NCI-H1694 (cell line): ENCODE measurements at places on chromosomes 5 and 9.

GRCh38 chr9:69317894-69318293 is 7.1 kb upstream of the ENTREP1 start:
- no peak for DNase-seq

GRCh38 chr5:132260051-132260450 is 2.6 kb downstream of the PDLIM4 start:
- DNase-seq = no peak

GRCh38 chr5:154669402-154669801 is 85.8 kb upstream of the LARP1 start:
- no peak for DNase-seq

GRCh38 chr5:1380011-1380817 is 35.3 kb upstream of the CLPTM1L start:
- no peak for DNase-seq

- DNase-seq = no peak
These were observed 87.0 kb downstream of the ANGPTL2 start for GRCh38 chr9:127035423-127035822.

DNA sequence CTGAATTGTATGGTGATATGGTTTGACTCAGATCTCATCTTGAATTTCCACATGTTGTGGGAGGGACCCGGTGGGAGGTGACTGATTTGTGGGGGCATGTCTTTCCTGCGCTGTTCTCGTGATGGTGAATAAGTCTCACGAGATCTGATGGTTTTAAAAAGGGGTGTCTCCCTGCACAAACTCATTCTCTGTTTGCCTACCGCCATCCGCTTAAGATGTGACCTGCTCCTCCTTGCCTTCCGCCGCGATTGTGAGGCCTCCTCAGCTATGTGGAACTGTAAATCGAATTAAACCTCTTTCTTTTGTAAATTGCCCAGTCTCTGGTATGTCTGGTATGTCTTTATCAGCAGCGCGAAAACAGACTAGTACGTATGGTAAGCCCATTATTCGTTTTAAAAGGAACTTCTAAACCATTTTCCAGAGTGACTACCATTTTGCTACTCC is 48.7 kb downstream of the SLC36A1 start:
- DNase-seq = no peak

- no peak for DNase-seq
These were observed 5.4 kb upstream of the HMHB1 start for GRCh38 chr5:143806579-143806978.

- DNase-seq = no peak
These were observed 1.6 kb downstream of the FBXW11 start for GRCh38 chr5:172004824-172005237.

- no peak for DNase-seq
These were observed 33.5 kb downstream of the KCNMB1 start for GRCh38 chr5:170355601-170356098.

GRCh38 chr9:76004526-76004925 is 114.1 kb downstream of the PCSK5 start:
- DNase-seq = no peak

DNA sequence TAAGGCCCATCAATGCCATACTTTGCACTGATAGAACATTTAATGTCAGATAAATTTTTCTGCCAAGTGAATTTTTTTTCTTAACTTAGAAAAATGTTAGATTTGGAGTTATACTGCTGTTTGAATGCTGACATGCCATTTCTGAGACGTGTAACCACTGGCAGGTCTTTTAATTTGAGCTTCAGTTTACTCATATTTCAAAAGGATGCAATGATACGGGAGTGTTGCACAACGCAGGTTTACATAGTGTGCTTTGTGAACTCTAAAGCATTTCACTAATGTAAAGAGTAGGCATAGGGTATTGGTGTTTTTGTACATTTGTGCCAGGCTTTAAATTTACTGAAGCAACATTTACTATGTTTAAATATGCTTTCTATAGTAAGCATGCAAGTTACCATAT is 4.2 kb downstream of the ZBTB43 start:
- DNase-seq = no peak

DNA sequence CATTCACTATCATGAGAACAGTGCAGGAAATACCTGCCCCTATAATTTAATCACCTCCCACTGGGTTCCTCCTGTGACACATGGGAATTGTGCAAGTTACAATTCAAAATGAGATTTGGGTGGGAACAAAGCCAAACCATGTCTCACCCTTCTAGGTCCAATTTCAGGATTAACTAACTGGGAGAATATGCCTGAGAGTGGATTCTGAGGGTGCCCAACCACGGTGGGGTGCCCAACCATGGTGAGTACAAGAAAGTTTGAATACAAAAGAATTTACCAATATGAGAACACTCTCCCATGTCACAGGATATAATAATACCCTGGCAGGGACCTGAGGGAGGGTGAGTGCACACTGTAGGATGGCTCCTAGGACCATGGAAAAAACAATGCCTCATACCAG is 17.2 kb upstream of the GDA start:
- DNase-seq = no peak

GRCh38 chr5:154038707-154039457 is at the start of the genes FAM114A2 and MFAP3:
Gene FAM114A2 (minus strand): TSS chr5:154038910. CDS start chr5:154034953, 3,957 bp downstream.
Gene MFAP3 (plus strand): TSS chr5:154038967. CDS start chr5:154049723, 10,756 bp downstream.
- DNase-seq = peak; percentile 72

DNA sequence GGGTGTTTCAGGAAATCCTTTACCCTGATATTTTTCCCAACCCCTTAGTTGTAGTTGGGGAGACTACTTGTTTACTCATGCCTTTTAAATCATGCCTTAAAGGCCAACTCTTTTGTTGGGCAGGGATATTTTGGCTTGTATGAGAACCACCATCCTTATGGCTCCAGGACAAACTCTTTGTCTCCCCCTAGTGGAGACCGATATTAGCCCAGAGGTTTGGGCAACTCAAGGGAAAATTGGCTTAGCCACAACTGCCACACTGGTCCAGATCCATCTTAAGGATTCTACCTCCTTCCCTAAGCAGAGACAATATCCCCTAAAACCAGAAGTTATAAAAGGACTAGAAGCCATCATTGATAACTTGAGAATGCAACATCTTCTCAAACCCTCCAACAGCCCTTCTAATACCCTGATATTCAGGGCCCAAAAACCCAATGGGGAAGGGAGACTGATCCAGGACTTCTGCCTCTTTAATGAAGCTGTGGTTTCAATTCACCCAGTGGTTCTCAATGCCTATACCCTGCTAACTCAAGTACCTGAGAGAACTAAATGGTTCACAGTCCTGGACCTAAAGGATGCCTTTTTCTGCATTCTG is 100.9 kb upstream of the HCN1 start:
- DNase-seq = peak; percentile 8

GRCh38 chr5:143968071-143968878 is 156.3 kb downstream of the HMHB1 start:
- peak; percentile 43 for DNase-seq

DNA sequence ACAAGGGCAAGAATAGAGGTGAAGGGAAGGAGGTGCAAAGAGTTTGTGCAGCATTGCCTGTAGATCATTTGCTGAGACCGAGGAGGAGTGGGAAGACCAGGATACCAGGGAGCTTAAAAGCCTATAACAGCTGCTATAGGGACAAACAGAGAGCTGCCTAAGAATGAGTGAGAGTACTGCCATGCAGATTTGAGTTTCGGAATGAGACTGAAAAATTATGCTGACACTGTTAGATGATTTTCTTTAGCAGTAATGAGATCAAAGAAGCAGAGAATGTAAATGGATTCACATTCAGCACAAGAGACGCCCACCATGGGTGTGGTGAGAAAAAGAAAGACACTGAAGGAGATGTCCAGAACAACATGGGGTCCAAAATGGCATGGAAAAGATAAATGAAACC is 69.7 kb downstream of the EPB41L4A start:
- DNase-seq = no peak

DNA sequence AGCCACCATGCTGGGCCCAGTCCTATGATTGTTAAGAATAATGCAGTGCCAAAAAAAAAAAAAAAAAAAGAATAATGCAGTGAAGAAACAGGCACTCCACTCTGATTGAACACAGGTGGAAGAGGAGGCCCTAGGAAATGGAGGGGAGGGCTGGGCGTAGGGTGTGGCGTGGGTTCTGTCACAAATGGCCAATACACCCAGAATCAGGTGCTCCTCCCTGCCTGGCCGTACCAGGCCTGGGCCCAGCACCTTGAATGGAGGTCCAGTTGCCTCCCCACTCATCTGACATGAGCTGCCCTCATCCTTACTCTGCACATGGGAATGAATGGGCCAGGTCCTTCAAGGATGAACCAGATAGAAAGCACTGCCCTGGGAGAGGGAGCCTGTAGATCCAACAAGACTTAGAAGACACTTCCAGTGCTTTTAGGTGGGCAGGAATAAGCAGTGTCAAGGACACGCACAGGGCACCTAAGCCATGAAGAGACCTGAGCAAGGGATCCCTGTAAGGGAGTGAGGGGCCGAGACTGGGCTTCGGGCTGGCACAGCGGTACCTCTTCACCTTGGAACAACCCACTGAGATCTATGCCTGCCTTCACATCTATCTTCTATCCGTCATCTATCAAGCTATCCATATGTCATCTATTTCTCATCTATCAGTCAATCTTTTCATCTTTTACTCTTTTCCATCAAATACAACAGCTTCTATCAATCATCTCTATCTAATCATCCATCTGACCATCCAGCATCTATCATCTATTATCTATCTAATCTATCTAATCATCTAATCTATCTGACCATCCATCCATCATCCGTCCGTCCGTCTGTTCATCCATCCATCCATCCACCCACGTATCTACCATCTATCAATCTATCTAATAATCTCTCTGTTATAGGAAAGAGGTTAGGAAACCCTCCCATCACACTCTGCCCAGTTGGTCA is 15.9 kb downstream of the NINJ1 start:
- DNase-seq = no peak

- DNase-seq = no peak
These were observed 70.0 kb downstream of the SHB start for GRCh38 chr9:37998881-37999587.

DNA sequence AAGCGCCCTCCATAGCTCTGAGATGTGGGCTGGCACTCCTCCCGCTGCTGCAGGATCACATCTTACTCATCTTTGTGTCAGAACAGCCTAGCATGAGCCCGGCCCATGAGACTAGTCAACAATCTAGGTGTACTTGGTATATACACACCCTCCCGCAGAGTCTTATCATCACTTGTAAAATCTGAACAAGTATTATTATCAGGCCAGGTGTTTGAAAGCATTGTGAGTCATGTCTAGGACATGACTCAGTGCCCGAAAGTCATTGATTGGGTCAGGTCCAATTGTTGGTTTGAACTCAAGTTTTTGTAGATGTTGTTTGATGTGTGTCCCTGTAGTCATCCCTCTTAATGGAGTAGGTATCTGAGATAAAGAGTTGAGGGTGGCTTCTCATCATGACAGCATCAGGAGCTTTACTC is 108.7 kb downstream of the CFAP90 start:
- no peak for DNase-seq

DNA sequence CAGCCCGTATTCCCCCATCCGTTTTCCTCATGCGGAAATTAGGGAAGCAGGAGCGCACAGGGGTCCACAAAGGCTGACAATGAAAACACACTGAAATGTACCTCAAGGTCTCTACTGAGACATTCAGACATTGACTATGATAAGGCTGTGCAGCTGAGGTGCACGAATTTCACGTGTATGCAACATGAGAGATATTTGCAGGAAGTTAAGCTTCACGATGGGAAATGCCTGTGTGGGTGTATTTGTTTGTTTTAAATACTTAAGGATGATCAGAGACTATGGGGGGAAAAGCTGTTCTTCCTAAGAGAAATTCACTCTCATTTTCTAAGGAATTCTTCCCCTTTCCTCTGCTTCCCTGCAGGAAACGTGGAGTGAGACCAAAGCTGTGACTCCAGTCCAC is 2.6 kb upstream of the SPATA31E1 start:
- no peak for DNase-seq

- no peak for DNase-seq
These were observed 4.6 kb downstream of the MRPL41 start for GRCh38 chr9:137556069-137556838.

DNA sequence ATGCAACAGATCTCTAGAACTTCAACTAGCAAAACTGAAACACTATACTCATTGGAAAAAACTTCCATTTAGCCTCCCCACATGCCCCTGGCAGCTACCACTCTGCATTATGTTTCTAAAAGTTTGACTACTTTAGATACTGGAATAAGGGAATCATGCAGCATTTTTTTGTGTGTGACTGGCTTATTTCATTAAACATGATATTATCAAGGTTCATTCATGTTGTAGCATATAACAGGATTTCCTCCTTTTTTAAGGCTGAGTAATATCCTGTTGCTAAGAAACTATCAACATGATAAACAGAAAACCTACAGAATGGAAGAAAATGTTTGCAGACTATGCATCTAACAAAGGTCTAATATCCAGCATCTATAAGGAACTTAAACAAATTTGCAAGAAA is 597.9 kb downstream of the DMRTA1 start:
- no peak for DNase-seq

DNA sequence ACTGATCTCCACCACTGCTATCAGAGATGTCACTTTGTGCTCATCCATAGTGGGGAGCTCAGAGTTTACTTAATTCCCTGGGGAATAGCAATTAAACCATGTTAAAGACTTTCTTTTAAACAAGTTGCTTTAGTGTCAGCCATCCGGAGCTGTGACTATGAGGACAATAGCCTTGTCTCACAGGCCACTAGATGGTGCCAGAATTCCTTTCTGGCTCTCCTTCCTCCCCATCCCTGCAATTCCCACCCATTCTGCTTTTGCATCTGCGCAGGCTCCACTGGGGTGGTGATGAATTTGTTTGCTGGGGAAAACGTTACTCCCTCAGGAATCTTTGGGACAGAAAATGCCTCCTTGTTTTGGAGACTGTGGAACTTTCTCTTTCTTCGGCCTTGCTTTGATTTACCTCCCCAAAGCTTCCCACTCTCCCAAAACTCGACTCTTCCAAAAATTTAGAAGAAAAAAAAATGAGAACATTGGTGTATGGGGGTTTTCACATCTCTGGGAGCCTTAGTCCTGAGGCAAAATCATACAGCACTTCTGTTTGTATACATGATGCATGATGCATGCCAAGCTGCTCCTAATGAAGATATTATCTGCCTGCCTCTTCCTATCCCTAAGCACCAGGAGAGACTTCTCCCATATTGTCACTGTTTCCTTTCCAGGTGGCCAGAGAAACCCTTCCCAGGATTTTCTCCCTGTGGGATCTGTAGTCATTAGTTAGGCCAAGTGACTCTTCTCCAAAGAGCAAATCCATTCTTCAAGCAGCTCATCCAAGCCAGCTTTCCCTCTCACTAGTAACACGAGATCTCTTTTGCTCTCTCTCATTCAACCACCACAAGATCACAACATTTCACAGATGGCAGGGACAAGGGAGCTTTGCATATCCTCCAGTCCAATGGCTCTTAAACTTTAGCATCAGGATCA is 466.1 kb downstream of the TLR4 start:
- peak; percentile 48 for DNase-seq

DNA sequence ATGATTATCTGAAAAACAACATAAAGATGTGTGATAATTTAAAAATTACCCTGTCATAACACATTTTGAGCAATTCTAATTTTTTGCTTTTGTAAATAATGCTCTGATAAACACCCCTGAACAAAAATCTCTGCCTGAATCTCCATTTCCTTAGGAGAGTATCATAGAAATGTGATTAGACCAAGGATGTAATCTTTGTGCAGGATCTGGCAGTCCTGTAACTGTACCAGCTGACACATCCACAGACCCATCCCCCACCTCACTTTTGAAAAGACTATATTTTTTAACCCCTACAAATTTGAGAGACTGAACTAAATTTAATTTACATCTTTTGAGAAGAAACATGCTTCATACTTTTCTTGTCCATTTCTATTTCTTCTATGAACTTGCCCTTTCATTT is 101.7 kb downstream of the GNAQ start:
- DNase-seq = no peak

GRCh38 chr5:177335701-177336065 is 15.8 kb downstream of the LMAN2 start:
- DNase-seq = no peak
